Uterus (tissue), 4 donors: ENCODE measurements at places on chromosomes 1 and 21. TPM values are rescaled to one million over a fixed set of nuclear protein-coding genes. Genes with fewer than 3 reads are reported as not detected.

The RBP7 gene
- total RNA-seq: 30.5 TPM

The IFNLR1 gene
- 0.29 TPM for total RNA-seq

The C1orf94 gene
- not detected for total RNA-seq

The PDXK gene
- total RNA-seq: 21.0 TPM

The MAP3K7CL gene
- 7.3 TPM for total RNA-seq
